SK-N-DZ (cell line): ENCODE measurements at places on chromosomes 16 and 17.
A peak's percentile ranks its signal among the peaks of the same experiment; 100 is the strongest.

DNA sequence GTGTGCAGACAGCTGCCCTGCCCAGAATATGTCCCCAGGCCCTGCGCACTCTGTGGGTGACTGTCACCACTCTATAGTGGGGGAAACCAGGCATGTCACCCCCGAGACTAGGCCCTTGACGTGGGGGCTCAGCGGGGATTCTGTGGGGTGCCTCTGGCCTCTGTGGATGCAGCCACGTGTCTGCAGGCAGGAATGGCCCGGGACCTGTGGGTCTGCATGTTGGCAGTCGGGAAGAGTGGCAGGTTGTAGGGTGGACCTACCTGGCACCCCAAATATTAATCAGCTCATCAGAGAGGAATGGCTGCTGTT, 954 bp downstream of the IL32 start:
- no peak for DNase-seq

DNA sequence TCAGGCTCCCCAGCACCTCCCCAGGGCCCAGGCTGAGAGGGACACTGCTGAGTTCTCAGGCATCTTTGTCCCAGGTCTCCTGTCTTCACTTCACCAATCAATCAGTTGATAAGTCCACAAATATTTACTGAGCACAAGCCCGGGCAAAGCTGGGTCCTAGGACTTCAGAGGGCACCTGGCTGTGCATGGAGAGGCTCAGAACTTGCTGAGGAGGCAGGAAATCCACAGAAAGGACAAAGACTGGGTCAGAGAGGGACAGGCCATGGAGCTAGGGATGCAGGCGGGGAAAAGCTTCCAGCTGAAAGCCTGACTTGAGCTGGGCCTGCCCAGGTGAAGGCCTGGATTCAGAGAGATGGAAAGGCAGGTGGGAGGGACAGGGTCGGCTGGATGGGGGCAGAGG, 33.2 kb upstream of the C1QL1 start:
- DNase-seq = no peak

- DNase-seq = no peak
These were observed 5.9 kb downstream of the UQCRC2 start for GRCh38 chr16:21959050-21959449.

GRCh38 chr16:2015117-2015946, 4.3 kb upstream of the NPW start:
- no peak for DNase-seq

DNA sequence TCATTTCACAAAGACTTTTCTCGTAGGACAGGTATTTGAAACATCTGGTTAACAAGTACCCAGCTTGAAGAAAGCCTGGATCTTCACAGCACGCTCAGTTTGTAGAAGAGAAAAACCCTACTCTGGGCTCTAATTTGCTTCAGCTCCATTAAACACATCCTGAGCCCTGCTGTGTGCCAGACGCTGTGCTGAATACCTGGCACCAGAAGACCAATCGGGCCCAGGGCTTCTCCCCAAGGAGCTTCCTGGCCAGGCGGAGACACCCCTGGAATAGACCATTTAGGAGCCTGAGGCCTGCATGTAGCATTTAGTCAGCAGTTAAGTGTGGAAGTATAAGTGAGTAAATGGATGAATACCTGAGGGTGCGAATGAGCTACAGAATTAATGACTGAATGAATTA, 8.9 kb upstream of the ABAT start:
- DNase-seq = no peak

- DNase-seq = no peak
These were observed 8.6 kb downstream of the KRT10 start for GRCh38 chr17:40813804-40814203.

GRCh38 chr16:57993438-57993837, 7.0 kb downstream of the ZNF319 start:
- DNase-seq = no peak

- peak; percentile 19 for DNase-seq
These were observed 31.6 kb downstream of the PHKB start for GRCh38 chr16:47492428-47493377.

- no peak for DNase-seq
These were observed 11.9 kb upstream of the ENGASE start for GRCh38 chr17:79062691-79063090.

DNA sequence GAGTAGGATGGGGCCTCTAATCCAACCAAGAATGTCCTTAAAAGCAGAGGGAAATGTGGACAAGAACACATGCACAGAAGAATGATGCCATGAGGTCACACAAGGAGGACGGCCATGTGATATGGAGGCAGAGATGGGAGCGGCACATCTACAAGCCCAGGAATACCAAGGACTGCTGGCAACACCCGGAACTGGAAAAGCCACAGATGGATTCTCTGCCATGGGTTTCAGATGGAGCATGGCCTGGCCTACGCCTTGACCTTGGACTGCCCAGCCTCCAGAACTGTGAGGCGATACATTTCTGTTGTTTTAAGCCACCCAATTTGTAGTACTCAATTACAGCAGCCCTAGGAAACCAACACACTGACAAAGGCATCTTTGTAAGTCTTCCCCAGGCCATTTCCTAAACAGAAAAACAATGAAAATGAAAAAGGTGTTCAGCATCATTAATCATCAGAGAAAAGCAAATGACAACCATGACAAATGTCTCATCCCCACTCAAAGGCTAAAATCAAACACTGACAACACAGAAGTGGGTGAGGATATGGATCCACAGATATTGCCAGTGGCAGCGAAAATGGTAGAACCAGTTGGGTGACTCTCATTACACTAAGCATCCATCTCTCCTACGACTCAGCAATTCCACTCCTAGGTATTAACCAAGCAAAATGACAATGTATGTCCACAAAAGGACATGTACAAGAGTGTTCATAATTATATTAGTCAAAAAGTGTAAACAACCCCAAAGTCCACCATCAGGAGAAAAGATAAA, 76.9 kb upstream of the CNEP1R1 start:
- DNase-seq = no peak
